ENCODE measurements at places on chromosomes 11 and 22. TPM values are rescaled to one million over a fixed set of nuclear protein-coding genes. Genes with fewer than 3 reads are reported as not detected.

DNA sequence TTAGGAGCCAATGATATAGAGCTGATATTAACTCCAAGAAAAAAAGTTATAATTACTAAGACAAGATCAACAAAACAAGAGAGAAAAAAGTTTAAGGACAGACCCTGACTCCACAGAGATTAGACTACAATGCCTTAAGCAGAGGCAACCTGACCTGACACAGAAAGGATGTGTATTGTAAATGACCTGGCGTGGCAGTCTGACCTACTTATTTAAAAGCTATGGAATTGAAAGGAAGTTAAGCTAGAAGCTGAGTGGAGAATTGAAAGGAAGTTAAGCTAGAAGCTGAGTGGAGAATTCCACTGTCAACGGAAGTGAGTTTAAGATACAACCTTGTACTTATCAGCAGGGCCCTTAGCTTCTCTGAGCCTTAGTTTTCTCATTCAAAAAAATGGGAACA lies 885.4 kb downstream of the OPCML start:
- DNase-seq, result peak; percentile 52

GRCh38 chr11:74322667-74323066 lies 11.2 kb upstream of the P4HA3 start:
- no peak for DNase-seq

GRCh38 chr22:44575381-44576268 lies 77.6 kb upstream of the RTL6 start:
- DNase-seq, result no peak

GRCh38 chr22:42511401-42511891 lies 8.2 kb downstream of the RRP7A start:
- DNase-seq, result no peak

DNA sequence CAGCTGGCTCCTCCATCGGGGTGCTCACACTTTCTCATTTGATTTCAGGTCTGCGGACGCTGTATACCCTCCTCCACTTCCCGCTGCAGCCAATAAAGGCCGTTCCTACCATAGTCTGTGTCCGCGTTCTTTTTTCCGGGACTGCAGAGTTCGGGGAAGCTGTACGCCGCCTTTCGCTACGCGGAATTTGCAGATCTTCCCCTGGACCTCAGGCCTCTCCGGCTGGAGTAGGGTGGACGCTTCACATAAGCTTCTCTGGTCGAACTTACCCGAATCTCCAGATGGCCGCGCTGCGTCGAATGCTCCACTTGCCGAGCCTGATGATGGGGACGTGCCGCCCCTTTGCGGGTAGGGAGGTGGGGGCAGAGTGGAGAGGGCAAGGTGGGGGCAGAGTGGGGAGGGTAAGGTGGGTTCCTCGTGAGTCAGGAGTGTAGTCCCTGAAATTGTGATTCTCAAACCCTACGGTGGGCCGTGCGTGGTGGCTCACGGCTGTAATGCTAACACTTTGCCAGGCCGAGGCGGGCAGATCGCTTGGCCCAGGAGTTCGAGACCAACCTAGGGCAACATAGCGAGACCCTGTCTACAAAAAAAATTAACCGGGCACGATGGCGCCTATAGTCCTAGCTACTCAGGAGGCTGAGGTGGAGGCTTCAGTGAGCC lies 617 bp downstream of the CSKMT start:
- peak; percentile 42 for DNase-seq

GRCh38 chr11:32210556-32210955 lies 119.7 kb downstream of the RCN1 start:
- DNase-seq, result no peak

GRCh38 chr11:36146437-36146836 lies 142.8 kb downstream of the COMMD9 start:
- DNase-seq, result no peak

GRCh38 chr11:20501252-20501651 lies 98.2 kb upstream of the SLC6A5 start:
- no peak for DNase-seq

TMPRSS6 gene
- not detected for total RNA-seq

IFT27 gene
- total RNA-seq, result 28.5 TPM

GRCh38 chr22:48757985-48758561 lies 1069.6 kb downstream of the BRD1 start:
- no peak for DNase-seq

KCNJ1 gene
- not detected for total RNA-seq

GRCh38 chr11:1871531-1871930 lies 18.6 kb downstream of the LSP1 start:
- DNase-seq, result no peak

DNA sequence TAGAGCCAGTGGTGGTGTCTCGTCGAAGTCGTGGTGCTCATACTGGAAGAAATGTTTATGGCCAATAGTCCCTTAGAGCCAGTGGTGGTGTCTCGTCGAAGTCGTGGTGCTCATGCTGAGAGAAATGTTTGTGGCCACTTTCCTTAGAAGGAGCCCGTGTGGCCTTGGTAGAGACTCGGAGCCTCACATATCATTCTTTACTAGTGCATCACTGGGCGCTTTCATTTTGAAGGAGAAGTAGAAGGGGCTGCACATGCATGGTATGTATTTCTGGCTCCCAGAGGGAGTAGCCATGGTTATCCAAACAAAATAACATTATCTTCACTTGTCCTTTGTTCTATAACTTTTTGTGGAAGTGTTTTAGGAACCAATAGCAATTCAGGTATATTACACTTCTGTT lies 69.5 kb downstream of the JAM3 start:
- DNase-seq, result no peak

- no peak for DNase-seq
These were observed 20.6 kb downstream of the CLTCL1 start for GRCh38 chr22:19270873-19271272.

DNA sequence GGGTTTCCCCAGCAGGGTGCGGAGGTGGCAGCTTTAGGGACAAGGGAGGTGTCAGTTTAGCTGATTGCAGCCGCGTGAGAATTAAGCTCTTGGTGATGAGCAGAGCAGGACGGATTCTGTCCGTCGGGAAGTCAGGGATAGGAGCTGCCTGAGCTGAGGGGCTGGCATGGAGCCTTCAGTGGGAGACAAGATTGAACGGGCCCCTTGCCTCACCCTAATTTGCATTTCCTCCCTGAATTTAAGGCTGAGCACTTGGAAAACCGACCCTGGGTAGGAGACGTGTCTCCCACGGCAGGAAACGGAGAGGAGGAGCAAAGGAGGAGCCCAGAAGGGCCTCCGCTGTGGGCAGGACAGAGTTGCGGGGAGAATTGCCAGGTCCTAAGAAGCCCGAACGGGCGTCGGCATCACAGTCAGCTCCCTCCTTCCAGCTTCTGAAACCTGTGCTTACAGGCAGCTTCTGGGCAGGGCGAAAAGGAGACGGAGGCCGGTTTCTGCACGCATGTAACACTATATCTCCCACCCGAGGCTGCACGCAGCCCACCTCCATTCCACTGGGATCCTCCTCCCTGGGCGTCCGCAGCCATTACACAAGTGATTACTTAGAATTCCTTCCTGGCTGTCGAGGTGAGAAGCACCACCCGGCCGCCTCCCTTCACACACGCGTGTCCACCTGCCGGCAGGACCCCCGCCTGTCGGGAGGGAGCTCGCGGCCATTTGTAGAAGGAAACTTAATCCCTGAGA lies 345.8 kb downstream of the BRD1 start:
- no peak for DNase-seq

DNA sequence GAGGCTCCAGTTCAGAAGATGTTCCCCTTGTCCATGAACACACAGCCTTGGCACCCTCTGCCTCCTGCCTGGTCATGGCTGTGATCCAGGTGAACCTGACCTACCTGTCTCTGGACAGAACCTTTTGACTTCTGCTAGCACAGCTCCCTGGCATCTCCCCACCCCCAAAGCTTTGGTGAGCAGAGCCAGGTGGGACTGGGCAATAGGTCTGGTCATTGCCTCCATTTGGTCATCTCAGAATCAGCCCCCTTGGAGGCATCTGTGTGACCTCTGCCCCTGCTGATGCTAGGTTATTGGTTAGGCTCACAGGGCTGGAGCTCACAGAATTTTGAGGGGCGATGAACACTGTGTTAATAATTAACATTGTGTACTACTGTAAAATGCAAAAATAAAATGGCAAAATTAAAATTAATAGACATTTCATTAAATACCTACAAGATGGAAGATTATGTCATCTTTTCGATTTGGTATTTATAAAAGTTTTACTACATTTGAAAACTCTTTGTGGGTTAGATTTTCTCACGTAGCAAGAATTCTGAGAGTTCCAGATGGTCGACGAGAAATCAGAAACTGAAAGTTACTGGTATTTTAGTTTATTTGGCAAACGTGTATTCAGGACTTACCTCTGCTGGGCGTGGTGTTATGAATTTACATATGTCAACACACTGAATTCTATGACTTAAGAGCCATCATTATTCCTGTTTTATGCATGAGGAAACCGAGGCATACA lies 8.3 kb upstream of the KIAA0930 start:
- no peak for DNase-seq

DNA sequence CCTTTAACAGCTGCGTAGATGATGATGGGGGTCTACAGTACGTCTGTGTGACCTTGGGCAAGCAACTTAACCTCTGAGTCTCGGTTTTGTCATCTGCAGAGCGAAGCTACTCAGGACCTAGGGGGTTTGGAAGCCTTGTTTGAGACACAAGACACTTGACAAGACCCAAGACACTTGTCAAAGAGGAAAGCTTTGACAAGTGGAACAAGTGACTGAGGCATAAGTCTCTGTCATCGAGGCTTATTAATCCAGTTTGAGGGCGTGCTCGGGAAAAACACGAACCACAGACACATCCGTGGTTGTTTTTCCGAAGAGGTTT lies 732 bp upstream of the PC start:
- no peak for DNase-seq

- DNase-seq, result no peak
These were observed 101.2 kb downstream of the SIK3 start for GRCh38 chr11:116997071-116997470.

- no peak for DNase-seq
These were observed 120.9 kb downstream of the KCNQ1OT1 start for GRCh38 chr11:2578929-2579270.

PANX3 gene
- not detected for total RNA-seq

DNA sequence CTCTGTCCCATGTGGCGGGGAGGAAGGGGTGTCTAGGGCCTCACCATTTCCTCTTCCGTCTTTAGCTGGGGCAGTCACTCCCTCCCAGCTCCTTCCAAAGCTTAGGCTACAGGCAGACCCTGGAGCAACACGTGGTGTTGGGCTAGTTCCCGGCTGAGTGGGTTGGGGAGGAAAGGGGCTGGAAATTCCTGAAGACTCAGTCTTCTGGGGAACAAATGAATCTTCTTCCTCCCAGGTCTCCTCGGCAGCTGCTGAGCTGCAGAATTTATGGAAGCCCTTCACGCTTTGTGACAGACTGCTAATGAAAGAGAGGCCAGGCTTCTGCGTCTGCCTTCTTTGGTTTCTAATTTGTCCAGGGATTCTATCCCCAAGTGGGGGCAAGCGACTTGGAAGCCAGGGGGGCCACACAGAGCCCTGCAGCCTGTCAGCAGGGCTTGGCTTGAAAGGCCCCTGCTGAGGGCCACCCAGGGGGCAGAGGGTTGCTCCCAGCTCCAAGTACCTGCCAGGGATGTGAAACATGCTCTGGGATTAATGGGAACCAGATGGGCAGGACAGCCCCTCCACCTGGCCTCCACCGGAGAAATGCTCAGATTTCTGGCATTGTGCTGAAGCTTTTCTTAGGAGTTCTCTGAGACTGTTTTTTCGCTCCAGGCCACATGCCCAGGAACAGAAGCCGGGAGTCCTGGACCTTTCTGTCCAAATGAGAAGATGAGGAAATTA lies 123.1 kb downstream of the PKNOX2 start:
- no peak for DNase-seq

CCDC89 gene
- total RNA-seq, result not detected

DNA sequence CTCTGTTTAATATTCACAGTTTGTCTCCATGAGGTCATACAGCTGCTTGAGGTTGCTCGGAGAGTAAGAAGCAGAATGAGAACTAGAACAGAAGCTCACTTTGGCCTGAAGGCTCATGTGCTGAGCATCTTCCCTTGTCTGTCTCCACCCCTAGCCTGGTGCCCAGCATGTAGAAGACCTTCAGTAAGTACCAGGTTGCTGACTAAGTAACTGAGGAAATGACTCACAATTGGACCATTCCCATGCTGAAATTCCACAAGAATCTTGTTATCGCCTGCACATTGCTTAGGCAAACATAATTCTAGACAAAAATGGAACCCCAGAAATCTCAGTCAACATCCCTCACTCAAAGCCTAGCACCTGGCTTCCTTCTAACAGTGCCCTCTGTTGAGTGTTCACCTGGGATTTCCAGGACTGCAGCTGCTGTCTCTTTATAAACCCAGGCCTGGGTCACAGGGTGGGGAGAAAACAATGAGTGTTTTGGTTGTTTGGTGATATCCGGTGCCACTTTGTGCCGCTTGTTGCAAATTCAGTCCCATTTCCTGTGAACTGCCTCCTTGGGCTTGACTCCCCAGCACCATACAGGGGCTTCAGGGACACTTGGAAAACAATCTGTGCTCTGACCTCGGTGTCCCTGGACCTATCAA lies 406.8 kb downstream of the ETS1 start:
- no peak for DNase-seq

DNA sequence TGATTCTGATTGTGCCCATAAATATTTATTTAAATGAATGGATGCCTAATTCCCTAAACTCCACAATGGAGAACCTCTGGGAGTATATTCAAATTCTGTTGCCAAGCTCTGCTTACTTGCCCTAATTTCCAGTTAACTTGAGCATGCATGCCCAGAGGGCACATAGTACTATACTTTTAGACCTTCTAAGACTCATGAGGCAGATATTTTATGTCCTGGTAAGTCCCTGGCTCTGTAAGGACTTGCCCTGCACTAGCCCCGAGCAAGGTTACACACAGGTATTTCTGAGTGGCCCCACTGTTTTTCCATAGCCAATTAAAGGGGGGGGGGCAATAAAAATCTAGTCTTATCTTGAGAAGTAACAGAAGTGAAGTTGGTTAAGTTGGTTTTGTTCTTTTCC lies 21.1 kb upstream of the CAPRIN1 start:
- DNase-seq, result no peak

GRCh38 chr11:10255388-10256125 lies 38.5 kb downstream of the SBF2 start:
- DNase-seq, result no peak

GRCh38 chr11:61120099-61120705 lies 17.9 kb downstream of the CD5 start:
- DNase-seq, result no peak

GRCh38 chr22:24423519-24424000 lies 3.8 kb upstream of the ADORA2A start:
- DNase-seq, result peak; percentile 70

MMP8 gene
- total RNA-seq, result not detected

Measured in GM23338 (cell line).